ENCODE measurements at places on chromosomes 2 and 18.
A peak's percentile ranks its signal among the peaks of the same experiment; 100 is the strongest.

- no peak for DNase-seq
Observed at GRCh38 chr2:31414601-31415241, at the start of gene XDH. TSS of gene XDH (minus strand) at chr2:31414742. CDS start at chr2:31414666, 76 bp downstream.

DNA sequence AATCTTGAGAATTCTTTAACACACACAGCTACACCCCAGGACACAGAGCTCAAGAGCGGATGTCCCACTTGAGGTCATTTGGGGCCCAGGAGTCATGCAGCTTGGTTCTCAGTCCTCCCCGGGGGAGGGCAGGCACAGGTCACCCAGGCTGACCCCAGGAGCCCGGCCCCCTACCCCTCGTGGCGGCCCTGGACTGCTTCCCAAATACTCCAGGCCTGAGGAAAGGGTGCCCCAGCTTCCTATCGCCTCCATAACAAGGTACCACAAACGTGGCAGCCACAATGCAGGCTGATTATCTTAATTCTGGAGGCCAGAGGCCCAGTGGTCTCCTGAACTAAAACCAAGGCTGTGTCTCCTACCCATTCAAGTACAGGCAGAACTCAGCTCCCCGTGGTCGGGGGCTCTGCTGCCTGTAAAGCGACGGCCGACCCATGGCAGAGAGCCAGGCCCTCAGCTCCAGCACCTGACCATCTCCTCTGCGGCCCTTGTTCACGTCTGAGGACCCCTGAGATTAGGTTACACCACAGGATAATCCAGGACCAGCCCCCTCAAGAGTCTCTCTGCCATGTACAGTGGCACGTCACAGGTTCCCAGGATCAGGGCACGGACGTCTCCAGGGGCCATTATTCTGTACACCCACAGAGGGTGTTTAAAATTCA lies 10.5 kb downstream of the SLC66A2 start:
- DNase-seq, result peak; percentile 63

- no peak for DNase-seq
Observed at GRCh38 chr2:211093743-211094303, 537.4 kb downstream of the CPS1 start.

DNA sequence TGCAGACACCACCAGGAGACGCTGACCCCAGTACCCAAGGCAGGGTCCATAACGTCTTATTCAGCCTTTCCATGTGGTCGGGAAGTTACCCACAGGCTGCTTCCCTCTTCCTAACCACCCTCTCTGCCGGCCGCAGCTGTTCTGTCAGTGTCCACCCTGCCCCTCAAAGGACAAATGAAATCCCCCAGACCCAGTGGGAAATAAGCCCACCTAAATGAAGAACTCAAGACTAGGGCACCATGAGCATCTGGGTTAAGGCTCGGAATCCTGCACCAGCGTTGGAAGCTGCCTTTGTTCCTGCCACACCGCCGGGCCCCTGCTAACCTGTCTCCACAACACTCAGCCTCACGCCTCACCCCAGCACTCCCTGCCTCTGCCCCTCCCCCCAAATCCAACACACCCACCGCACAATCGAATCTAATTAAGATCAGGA lies 21.7 kb downstream of the BCL11A start:
- no peak for DNase-seq

DNA sequence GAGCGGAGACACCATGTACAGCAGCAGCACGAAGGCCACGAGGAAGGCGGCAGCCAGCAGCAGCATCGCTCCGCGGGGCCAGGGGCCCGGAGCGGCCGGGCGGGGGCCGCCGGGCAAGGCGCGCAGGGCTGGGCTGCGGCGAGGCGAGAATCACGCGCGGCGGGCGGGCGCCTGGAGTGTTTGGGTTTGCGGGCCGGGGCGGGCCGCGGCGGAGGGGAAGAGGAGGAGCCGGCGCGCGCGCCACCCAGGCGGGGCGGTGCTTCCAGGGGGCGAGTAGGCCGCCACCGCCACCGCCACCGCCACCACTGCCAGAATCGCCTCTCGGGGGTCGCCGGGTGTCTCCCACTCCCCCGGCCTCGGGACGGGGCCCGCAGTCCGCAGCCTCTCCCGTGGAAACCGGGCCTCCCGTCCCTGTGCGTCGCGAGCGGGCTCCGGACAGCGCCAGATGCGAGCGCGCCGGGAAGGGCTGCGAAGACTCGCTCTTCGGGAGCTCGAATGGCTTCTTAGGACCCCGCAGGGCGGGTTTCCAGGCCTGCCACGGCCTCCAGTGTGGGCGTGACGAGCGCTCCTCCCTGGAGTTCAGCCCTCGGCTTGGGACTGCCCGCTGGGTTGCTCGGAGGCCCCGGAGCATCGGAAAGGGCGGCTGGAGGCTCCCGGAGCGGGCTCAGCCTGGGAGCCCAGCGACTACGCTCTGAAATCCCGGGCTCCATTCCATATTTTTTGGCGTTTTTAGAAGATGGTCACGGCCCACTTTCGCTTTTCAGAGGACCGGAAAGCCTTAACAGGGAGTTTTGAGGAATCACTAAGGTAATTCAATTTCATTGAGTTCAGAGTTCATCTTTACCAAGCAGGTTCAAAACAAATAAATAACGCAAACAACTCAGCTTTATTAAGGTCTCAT lies at the start of gene KDSR:
TSS of gene KDSR (minus strand) at position 154 of the 901 bp plus-strand sequence. CDS start at position 66, 88 bp downstream.
- DNase-seq, result peak; percentile 98
